ENCODE measurements at places on chromosomes 5 and 9.

GRCh38 chr5:60497706-60498500 lies 202.1 kb downstream of the DEPDC1B start:
- peaks cover 26% of the 10 kb centered on the region for H3K4me1 ChIP-seq
- H3K27me3 ChIP-seq: no peaks in the 10 kb centered on the region
- H3K36me3 ChIP-seq: no peaks in the 10 kb centered on the region
- H3K4me3 ChIP-seq: no peak overlapping the region
- DNase-seq: no peak
- no peak overlapping the region for H3K27ac ChIP-seq

GRCh38 chr5:115459855-115460341 lies 84.7 kb downstream of the FEM1C start:
- no peaks in the 10 kb centered on the region for H3K36me3 ChIP-seq
- no peaks in the 10 kb centered on the region for H3K4me1 ChIP-seq
- H3K27ac ChIP-seq: no peak overlapping the region
- H3K27me3 ChIP-seq: peaks cover 3% of the 10 kb centered on the region
- no peak for DNase-seq
- no peak overlapping the region for H3K4me3 ChIP-seq

DNA sequence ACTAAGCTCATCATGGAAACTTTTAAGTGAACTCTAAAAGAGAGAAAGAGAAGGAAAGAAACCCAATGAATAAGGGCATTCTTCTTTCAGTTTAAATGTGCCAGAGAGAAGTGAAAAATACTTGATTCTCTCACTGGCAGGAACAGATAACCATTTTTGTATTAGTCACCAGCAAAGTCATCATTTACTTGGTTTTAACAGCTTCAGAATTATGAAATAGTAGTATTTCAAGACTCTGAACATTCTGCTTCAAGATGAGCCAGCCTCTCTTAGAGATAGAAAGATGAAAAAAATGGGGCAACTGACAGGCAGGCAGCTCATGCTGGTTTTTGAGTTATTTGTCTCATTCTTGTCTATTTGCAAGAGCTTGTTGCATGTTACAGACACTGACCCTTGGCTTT lies 103.5 kb downstream of the GCNT1 start:
- H3K27me3 ChIP-seq: no peaks in the 10 kb centered on the region
- peak overlapping the region; percentile 68 for H3K27ac ChIP-seq
- peaks cover 58% of the 10 kb centered on the region for H3K4me1 ChIP-seq
- H3K36me3 ChIP-seq: no peaks in the 10 kb centered on the region
- DNase-seq: peak; percentile 24

GRCh38 chr5:24094081-24094679 lies 550.6 kb downstream of the CDH10 start:
- no peak overlapping the region for H3K4me3 ChIP-seq
- peaks cover 2% of the 10 kb centered on the region for H3K36me3 ChIP-seq
- no peak overlapping the region for H3K27ac ChIP-seq

DNA sequence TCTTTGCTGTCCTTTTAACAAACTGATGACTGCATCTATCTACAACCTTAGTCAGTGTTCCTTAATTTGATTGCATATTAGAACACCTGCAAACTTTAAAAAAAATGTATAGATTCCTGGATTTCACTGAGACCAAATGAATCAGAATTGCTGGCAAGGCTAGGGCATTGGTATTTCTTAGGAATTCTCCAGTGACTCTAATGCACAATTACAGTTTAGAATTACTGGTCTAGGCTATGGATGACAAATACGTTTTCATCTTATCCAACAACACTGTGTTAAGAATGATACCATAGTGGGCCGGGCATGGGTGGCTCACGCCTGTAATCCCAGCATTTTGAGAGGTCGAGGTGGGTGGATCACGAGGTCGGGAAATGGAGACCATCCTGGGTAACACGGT lies 545.9 kb upstream of the RIOK2 start:
- no peak for DNase-seq
- no peak overlapping the region for H3K27ac ChIP-seq
- no peaks in the 10 kb centered on the region for H3K27me3 ChIP-seq
- no peaks in the 10 kb centered on the region for H3K4me1 ChIP-seq
